Gastroesophageal sphincter (tissue), 4 donors: ENCODE measurements at places on chromosomes 5 and 9.
A peak's percentile ranks its signal among the peaks of the same experiment; 100 is the strongest.

DNA sequence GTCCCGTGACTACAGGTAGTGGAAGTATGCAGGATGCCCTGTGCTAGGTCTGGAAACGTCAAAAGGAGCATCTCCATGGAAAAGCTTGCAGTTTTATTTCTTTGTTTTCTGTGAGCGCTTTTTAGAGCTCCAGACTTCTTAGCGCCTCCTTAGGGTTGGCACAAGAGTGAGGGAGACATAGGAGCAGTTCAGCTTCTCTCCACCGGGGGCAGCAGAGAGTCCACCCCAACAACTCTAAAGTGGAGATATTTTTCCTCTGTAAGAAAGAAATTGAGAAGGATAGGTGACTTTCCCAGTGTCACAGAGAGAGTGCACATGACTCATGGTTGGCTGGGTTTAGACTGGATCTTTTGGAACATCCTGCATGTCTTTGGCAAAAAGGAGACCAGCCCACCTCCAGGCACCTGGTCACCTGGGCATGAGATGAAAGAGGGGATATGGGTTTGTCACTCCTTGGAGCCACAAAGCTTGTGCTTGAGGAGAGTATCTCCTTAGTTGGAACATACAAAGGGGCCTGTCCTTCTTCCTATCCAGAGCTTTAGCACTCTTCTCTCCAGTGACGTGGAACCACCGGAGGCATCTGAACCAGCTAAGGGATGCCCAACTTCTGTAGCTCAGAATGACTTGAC lies 637.7 kb downstream of the SEMA5A start:
- ATAC-seq: no peak

DNA sequence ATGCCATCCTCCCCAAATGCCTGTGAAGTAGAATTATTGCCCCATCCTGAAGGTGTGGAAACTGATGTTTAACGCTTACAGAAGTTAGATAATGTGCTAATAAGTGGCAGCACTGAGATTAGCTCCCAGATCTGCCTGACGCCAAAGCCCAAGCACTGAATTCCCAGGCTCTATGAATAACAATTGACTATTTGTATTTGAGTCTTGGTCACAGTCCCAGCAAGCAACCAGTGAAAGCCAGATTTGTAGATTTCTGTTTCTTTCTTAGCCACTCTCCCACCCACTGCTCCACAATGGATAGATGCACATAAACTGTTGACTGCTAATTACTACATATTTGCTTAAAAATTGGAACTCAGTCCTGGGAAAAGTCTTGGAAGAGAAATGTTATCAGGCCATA lies 34.4 kb downstream of the FAM240B start:
- no peak for ATAC-seq

DNA sequence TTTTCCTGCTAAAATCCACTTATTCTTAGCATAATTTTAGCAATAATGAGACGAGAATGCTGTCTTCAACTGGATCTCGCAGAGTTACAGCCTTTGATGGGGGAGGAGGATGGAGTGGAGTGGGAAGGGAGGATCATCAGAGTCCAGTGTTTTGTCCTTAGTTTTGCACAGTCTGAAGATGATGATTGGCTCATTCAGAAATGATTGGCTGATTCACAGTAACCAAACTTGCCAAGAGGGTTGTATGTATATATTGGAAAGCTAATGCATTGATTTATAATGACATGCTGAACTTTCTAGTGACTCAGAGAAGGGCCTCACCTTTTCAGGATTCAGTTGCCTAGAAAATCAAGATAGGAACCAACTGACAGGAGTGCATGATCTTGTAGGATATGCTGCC lies 448.0 kb downstream of the CCDC171 start:
- ATAC-seq: no peak

- no peak for ATAC-seq
Measured at GRCh38 chr9:111050819-111051218, 12.5 kb upstream of the LPAR1 start.

DNA sequence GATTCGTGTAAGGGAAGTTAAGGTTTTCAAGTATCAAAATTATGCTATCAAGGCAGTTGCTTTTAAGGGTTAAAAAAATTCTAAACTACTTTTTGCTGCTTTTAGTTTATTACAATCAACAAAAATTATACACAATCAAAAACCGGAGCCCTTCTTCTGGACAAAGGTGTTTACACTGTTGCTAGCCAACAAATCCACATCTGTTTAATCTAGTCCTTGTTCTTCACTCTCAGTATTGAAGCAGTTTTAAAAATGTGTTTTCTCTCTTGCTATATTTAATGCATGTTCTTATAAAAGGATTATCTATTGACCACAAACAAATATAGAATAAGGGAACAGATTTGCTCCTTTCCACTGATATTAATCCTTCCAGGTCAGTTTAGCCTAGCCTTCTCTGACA lies 2.5 kb downstream of the FEM1C start:
- no peak for ATAC-seq

DNA sequence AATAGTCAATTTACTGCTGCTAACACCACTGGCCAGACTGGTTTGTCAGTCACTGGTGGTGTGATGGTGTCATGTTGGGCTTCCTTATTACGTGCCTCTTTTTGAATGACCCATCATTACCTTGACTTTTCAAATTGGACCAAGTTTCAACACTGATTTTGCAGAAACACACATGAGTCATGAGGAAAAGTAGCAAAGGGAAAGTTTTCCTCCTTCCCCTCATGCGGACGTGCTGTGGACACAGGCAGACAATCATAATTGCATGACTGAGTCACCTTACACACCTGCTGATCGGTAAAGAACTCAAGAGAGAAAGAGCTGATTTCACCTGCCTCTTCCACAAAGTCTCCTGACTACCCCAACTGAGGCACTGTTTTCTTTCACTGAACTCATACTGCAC lies 324.5 kb downstream of the ARRDC3 start:
- ATAC-seq: no peak

DNA sequence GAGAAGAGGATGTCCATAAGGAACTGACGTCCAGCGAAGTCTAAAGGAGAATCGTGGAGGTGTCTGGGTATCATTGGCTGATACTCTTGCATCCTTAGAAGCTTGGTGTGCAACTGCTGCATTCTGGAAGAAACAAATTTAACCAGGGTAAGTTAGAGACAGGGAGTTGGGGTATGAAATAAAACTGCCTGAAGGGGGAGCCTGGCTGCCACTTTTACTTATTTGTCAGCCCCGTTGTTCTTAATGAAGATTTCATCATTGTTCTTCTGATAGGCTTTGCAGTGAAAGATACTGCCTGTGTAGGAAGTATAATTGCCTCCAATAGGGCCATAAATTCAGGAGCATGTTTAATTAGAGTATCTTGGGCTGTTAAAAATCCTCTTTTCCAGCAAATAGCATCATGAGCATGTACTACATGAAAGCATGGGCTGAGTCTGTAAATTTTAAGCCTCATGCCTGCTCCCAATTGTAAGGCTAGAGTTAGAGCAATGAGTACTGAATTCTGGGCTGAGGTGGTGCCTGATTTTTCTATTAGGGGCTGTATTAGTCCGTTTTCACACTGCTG lies 1264.5 kb upstream of the ACO1 start:
- ATAC-seq: no peak

- ATAC-seq: no peak
Measured at GRCh38 chr5:12023614-12024241, 119.5 kb upstream of the CTNND2 start.

DNA sequence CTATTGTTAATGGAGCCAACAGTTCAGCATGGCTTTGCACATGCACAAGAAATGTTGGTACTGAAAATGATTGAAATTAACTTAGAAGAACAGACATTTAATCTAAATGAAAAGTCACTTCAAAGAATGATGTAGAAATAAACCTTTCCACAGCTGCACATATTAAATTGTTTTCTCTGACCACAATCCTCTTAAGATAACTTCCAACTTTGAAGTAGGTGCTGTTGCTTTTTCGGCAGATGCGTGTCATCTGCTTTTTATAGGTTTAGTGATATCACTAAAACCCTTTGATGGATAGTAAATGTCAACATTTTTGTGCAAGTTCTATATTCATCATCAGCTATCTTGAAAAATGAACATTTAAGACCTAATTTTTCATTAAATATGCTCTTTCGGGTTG lies 25.3 kb upstream of the SLC1A3 start:
- ATAC-seq: no peak

GRCh38 chr5:168820874-168821273 lies 241.7 kb upstream of the PANK3 start:
- ATAC-seq: no peak

DNA sequence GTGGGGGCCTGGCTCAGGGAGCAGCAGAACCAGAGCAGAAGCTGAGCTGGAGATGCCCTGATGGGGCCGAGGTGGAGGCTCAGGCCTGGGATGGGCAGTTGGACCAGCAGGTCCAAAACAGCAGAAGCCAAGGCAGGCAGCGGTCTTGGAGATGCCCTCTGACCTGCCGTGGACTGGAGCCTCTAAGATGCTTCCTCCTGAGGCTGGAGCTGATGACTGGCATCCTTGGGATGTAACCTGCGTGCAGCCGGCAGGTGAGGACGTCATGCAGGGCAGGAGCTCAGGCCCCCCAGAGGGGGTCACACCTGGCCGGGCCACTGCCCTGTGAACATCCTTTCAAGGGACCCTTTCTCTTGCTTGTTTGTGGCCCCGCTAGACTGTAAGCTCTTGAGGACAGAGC lies 162.0 kb downstream of the RGS3 start:
- ATAC-seq: no peak

- no peak for ATAC-seq
Measured at GRCh38 chr5:38636626-38637025, 80.2 kb upstream of the LIFR start.

- ATAC-seq: peak; percentile 93
Measured at GRCh38 chr9:27473111-27473529, 51.0 kb upstream of the IFNK start.

DNA sequence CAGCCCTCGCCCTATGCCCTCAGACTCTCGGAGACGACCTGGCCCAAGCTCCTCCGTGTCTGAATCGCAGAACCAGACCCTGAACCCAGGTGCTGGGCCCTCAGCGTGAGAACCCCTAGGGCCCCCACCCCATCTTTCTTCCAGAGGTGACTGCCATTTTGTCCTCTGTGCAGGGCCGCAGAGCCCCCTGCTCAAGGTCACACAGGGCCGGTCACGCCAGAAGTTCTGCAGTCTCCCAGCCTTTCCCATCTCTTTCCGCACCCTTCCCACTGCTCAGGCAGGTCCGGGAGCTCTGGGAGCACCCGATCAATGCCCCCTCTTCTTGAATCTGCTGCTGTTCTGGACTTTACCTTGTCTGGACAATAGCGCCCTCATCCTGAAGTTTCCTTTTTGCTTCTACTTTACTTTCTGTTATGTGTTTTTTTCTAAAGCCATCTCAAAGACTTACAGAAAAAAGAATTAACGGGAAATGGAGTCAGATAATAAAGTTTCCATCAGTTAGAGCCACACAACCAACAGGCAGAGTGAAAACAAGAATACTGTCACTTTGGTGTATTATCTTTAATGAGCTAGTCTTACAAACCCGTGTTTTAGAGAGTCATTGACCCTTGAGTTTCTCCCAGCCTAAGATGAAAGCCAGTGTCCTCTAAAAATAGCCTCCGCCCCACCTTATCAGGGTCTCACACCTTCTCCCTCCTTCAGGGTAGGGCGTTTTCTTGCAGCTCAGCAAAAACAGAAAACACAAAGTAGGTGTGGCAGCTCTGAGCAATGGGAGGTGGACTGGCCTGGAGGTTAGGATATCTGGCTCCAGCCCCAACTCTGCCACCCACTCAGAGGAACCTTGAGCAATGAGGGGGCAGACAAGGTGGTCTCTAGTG lies 1.8 kb downstream of the TMOD1 start:
- ATAC-seq: no peak

DNA sequence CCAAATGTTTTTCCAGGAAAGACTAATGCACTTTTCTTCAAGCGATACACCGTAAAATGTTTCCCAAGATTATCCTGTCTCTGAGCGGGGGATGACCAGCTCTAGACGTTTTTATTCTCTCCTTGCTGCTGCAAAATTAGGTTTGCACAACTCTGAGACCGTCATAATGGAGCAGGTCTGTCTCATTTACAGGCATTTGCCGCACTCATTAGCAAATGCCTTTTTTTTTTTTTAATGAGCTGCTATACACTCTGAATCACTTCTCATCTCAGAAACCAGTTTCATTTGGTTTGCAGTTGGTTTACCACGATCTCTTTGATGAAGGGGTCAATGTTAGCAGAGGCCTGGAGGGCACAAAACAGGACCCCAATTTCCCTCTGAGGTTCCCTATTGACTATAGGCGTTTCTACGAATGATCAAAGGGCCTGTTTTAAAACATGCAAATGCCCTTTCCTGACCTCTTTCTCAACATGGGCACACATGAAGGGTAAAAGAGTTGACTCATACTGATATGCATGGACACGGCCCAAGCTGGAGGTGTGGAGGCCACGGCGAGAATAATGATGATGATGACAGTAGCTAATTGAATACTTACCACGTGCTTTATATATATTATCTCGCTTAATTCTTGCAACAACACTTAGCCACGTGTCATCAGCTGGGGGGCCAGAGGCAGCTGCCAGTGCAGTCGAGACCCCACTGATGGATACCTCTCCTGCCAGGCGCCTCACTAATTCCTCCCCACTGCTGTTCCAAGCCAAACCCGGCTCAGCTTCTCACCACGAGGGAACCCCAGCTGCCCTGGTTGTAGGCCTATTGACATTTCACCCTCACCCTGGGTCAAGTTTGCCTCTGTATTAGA lies 89.9 kb upstream of the PTCH1 start:
- ATAC-seq: no peak

DNA sequence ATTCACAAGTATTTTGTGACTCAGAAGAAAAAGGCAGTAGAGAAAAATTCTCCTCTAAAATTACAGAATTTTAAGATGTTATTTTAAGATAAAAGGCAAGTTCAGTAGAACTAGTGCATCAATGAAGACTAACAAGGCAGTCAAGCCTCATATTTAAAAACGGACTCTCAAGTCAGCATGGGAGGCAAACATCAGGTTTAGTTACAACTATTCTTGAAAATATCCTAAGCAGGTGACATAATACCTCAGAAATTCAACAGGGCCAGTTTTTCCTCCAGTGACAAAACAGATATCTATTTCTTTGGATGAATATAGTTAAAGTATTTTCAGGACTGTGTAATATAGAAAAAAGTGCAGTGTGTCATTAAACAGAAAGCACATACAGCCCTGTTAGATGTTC lies 194.0 kb upstream of the NMUR2 start:
- ATAC-seq: no peak
